ENCODE measurements at places on chromosomes 13 and 19.

GRCh38 chr19:5450482-5451126 lies 4.6 kb upstream of the ZNRF4 start:
- DNase-seq = no peak

DNA sequence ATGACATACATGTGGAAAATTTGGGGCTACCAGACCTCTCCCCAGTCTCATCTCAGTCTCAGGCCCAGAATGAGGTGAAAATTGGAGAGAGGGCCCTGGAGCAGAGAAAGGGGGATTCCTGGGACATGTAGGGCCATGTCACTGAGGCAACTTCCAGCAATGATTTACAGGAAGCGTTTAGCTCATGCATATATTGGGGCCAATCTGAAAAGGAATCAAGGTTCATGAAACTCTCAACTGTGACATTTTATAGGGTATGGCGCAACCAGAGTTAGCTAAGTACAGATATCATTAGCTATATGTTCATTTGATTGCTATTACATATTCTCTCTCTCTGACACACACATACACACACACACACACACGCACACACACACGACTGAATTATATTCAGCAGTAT lies 86.3 kb downstream of the RNASEH2B start:
- DNase-seq = no peak

DNA sequence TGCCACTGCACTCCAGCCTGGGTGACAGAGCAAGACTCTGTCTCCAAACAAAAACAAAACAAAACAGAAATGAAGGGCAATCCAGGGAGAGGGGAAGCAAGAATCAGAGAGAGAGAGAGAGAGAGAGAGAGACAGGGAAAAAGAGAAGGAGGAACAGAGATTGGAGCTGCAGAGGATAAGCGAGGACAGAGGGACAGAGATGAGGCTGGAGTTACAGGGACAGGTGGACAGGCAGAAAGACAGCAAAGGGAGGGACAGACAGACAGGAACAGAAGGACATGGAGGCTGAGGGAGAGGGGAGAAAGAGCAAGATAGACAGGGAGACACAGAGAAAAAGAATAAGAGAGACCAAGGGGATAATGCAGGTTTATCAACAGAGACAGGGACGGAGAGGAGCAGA lies 1.3 kb upstream of the CRX start:
- no peak for DNase-seq

DNA sequence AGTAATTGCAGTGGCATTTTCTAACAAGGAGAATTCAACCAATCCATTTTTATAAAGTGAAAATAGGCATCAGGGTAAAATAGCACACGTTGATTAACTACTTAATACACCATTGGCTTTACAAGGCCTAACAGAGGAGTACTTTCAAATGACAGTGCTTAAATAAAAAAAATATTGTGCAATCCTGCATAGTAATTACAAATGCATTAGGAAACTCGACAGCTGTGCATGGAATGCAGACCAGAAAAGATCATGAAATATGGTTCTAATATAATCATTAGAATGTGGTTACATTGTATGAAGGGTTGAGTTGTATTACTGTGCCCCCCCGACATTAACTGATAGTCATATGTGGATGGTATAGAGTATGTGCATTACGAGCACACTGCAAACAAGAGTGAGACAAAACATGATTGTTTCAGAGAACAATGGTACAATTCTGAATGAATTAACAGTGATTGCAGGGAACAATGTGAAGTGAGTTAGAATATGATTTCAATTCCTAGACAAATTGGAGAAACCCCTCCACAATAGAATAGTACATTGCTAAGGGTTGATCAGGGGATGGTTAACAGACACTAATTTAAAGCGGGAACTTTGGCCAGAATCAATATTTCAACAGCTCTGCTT lies 270.6 kb downstream of the GPC5 start:
- DNase-seq = no peak

DNA sequence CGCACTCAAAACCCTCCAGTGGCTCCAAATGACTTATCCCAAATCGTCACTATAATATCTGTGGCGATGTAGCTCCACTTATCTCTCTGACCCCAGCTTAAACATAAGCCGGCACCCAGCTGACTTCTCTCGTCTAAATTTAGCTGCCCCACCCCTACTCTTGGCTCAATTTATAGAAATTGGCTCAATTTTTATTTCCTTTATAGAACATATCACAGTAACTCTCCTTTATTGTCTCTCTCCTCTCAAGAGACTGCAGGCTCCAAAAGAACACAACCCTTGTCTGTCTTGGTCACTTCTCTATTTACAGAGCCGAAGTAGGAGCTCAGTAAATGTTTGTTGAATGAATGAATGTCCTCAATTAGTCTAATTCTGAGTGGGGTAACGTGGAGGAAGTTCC lies 805 bp downstream of the ZNF784 start:
- no peak for DNase-seq

- no peak for DNase-seq
Observed at GRCh38 chr13:28406733-28407266, 88.1 kb downstream of the FLT1 start.

DNA sequence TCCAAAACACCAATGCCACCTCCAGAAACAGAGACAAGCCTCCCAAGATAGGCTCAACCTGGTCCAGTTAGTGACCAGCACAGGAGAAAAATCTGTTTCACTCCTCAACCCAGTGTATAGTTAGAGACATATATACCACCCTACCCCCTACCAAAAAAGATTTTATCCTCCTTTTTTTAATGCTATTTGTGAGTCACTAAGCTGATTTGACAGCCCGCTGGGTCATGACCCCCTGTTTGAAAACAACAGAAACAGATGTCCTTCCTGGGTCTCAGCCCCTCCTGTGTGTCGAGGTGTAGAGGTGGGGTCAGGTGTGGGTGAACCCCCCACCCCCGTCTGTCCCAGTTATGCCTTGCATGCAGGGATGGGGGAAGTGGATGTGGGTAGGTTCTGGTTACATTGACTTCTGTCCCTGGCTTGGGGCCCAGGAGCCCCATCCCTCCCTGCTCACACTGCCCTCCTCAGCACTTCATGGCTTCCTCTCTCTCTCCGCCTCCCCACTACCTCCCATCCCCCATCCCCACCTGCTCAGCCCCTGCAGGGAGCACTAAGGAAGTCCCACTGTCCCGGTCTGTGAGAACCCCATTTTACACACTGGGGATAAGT lies 14.0 kb upstream of the TOMM40 start:
- DNase-seq = no peak

All from GM13976 (cell line).